Naive thymus-derived CD8-positive, alpha-beta T cell (primary cell): ENCODE measurements at places on chromosomes 5 and 9. TPM values are rescaled to one million over a fixed set of nuclear protein-coding genes. Genes with fewer than 3 reads are reported as not detected.

LRRC26 gene
- not detected for total RNA-seq

SLC6A19 gene
- total RNA-seq = not detected

FCN2 gene
- not detected for total RNA-seq

- peaks cover 4% of the 10 kb centered on the region for H3K36me3 ChIP-seq
- no peak for DNase-seq
- H3K4me1 ChIP-seq = peaks cover 16% of the 10 kb centered on the region
- H3K27ac ChIP-seq = no peak overlapping the region
- no peak overlapping the region for H3K4me3 ChIP-seq
- no peaks in the 10 kb centered on the region for H3K27me3 ChIP-seq
These were observed 23.2 kb downstream of the TPPP start for GRCh38 chr5:669842-670395.

- no peaks in the 10 kb centered on the region for H3K27me3 ChIP-seq
- H3K36me3 ChIP-seq = peaks cover 7% of the 10 kb centered on the region
- peaks cover 18% of the 10 kb centered on the region for H3K4me1 ChIP-seq
These were observed 97.6 kb downstream of the ARSB start for GRCh38 chr5:78887384-78888118.

GRCh38 chr5:150190503-150190979, 679 bp downstream of the SLC6A7 start:
- no peak overlapping the region for H3K27ac ChIP-seq
- H3K36me3 ChIP-seq = no peaks in the 10 kb centered on the region
- no peak overlapping the region for H3K4me3 ChIP-seq
- peaks cover 48% of the 10 kb centered on the region for H3K27me3 ChIP-seq
- no peak for DNase-seq

GRCh38 chr9:16884952-16885513, 14.6 kb upstream of the BNC2 start:
- no peaks in the 10 kb centered on the region for H3K36me3 ChIP-seq
- no peaks in the 10 kb centered on the region for H3K27me3 ChIP-seq
- peaks cover 19% of the 10 kb centered on the region for H3K4me1 ChIP-seq
- no peak for DNase-seq
- H3K4me3 ChIP-seq = no peak overlapping the region
- no peak overlapping the region for H3K27ac ChIP-seq

GRCh38 chr9:124263213-124263612, 5.5 kb downstream of the NEK6 start:
- no peak for DNase-seq
- peaks cover 79% of the 10 kb centered on the region for H3K4me1 ChIP-seq
- H3K27me3 ChIP-seq = peaks cover 35% of the 10 kb centered on the region
- no peaks in the 10 kb centered on the region for H3K36me3 ChIP-seq
- no peak overlapping the region for H3K27ac ChIP-seq
- no peak overlapping the region for H3K4me3 ChIP-seq

- DNase-seq = no peak
- peaks cover 25% of the 10 kb centered on the region for H3K36me3 ChIP-seq
- H3K4me1 ChIP-seq = no peaks in the 10 kb centered on the region
These were observed 19.7 kb upstream of the GLE1 start for GRCh38 chr9:128484686-128485413.

- H3K4me1 ChIP-seq = no peaks in the 10 kb centered on the region
- H3K27ac ChIP-seq = no peak overlapping the region
- H3K36me3 ChIP-seq = no peaks in the 10 kb centered on the region
These were observed 88.2 kb upstream of the SMIM23 start for GRCh38 chr5:171697221-171698102.

DNA sequence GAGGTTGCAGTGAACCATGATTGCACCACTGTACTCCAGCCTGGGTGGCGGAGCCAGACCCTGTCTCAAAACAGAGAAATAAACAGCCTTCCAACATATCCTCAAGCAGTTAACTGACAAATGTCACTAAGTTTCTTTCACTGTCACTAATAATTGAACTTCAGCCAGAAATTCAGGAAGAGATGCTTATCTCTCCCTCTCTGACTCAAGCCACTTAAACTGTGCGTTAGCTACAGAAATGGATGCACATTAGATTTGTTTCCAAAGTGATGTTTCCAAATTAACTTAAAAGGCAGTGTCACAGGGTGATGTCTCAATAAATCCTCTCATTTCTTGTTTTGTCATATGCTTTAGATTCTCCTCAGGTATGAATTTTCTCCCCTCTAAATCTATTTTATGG, 164.9 kb downstream of the KDM4C start:
- H3K27ac ChIP-seq = no peak overlapping the region
- no peaks in the 10 kb centered on the region for H3K27me3 ChIP-seq
- H3K4me3 ChIP-seq = no peak overlapping the region
- H3K4me1 ChIP-seq = peaks cover 49% of the 10 kb centered on the region
- peaks cover 2% of the 10 kb centered on the region for H3K36me3 ChIP-seq

DNA sequence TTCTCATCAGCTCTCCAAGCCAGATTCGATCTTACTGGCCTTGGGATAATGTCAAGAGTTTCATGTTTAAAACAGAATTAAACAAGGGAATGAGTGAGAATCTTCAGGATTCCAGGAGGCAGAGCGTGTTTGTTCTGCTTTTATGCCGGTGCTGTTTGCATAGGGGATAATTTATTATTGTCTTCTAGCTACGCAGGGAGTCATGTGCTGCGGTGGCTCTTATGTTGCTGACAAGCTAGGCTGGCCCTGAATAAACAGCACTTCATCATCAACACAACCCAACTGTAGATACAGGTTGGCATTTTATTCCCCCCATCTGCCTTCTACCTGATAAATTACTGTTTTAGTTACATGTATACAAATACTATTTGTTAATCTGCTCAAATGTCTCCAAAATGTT, 47.1 kb upstream of the PCA3 start:
- H3K36me3 ChIP-seq = no peaks in the 10 kb centered on the region
- no peak overlapping the region for H3K4me3 ChIP-seq
- H3K27me3 ChIP-seq = peaks cover 12% of the 10 kb centered on the region
- DNase-seq = no peak
- no peak overlapping the region for H3K27ac ChIP-seq
- no peaks in the 10 kb centered on the region for H3K4me1 ChIP-seq

DNA sequence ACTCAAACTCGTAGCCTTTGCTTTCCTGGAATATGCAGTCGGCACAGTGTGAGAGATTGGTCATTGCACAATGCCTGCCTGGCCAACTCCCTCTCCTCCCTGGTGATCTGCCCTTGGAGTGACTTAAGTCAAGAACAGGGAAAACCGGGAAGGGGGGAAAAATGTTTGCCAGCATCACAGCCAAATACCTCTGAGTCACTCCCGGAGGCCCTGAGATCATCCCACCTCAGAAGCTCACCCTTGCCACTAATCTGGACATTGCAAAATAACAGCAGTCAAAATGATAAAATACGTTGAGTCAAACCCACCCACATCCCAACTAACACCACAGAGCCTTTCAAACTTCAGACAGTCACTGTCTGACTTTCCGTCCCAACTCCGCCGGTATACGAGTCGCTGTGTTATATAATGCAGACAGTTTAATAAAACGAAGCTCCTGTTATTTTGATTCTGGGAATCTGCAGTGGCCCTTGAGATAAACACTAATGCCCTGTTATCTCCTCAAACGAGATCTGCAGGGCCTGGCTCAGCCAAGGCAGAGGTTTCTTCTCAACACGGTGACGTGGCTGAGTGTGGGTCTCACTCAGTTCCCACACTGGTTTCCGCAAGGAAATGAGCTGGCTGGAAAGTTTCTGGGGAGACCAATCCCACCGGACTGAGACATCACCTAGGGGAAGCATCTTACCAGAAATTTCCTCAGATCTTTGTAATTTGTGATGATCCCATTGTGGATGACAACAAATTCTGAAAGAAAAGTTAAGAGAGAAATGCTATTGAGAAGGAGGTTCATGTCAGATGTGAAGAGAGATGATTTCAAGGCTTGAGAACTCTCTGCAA, 22.1 kb downstream of the GFPT2 start:
- H3K4me1 ChIP-seq = no peaks in the 10 kb centered on the region
- no peak overlapping the region for H3K4me3 ChIP-seq
- H3K27ac ChIP-seq = no peak overlapping the region
- peaks cover 20% of the 10 kb centered on the region for H3K27me3 ChIP-seq
- H3K36me3 ChIP-seq = no peaks in the 10 kb centered on the region

- H3K27me3 ChIP-seq = peaks cover 10% of the 10 kb centered on the region
- H3K4me3 ChIP-seq = no peak overlapping the region
- no peak overlapping the region for H3K27ac ChIP-seq
- no peaks in the 10 kb centered on the region for H3K36me3 ChIP-seq
- H3K4me1 ChIP-seq = peaks cover 3% of the 10 kb centered on the region
These were observed 55.2 kb upstream of the CTSL start for GRCh38 chr9:87670572-87671264.

DNA sequence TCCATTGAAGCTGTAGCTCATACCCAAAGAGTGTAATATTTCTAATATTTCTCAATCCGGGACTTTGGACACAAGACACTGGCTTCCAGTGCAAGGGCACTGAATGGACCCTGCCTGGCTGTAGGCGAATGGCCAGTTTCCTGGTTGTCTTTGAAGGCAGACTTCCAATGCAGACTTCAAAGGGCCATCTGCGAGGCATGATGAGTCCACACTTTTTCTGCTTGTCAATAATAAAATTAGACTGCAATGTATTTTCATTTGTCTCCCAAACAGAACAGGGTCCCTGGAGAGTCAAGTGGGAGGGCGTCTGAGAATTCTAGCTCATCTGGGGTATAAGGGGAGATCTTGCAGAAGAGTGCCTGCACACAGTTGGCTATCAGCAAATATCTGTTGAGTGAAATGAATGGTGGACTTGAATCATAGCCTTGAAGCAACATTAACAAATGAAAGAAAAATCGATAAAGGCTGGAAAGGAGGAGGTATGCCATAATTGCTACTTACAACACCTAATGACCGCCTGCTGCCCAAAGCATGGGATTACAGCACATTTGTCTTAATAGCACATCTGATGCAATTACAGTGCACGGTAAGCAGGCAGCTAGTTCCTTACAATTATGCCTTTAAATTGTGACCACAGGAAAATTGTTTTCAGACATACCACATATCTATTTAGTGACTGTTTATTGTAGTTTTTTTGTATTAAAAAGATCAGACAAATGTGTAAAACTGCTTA, 137.5 kb downstream of the ARHGEF28 start:
- no peaks in the 10 kb centered on the region for H3K27me3 ChIP-seq
- no peak overlapping the region for H3K4me3 ChIP-seq
- DNase-seq = no peak
- H3K36me3 ChIP-seq = no peaks in the 10 kb centered on the region
- no peaks in the 10 kb centered on the region for H3K4me1 ChIP-seq

DNA sequence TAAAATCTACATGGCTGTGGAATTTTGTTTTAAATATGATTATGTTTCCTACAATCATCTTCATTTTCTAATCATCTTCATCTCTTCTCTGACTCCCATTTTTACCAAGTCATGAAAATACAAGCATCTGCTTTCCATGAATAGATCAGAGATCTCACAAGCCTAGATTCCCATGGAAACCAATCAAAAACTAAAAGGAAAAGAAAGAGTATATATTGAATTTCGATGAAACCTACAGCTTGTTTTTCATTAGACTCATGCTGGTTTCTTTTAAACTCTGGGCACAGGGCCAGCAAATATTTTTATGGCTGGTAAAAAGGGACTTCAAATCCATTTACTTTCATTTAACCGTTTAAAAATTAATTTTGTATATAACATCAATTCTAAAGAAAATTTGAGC, 51.2 kb downstream of the INVS start:
- H3K36me3 ChIP-seq = peaks cover 5% of the 10 kb centered on the region
- H3K27me3 ChIP-seq = no peaks in the 10 kb centered on the region
- H3K4me1 ChIP-seq = peaks cover 7% of the 10 kb centered on the region
